ENCODE measurements at places on chromosomes 11 and 22.

DNA sequence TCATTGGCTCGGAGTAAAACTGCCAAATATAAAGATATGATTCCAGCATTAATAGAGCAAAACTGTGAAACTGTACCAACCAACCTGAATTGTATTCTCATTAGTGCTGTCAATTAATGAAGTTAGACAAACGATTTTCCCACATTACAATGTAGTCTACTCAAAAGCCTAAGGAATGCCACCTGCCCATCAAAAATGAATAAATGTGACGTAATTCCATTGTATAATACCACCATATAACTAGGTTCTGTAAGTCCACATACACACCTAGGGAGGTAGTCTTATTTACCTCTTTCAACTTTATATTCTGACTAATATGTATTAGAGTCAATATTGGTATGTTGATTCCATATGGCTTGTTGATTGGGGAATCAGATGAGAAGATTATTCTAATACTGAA is 76.2 kb downstream of the FAM76B start:
- DNase-seq = no peak

DNA sequence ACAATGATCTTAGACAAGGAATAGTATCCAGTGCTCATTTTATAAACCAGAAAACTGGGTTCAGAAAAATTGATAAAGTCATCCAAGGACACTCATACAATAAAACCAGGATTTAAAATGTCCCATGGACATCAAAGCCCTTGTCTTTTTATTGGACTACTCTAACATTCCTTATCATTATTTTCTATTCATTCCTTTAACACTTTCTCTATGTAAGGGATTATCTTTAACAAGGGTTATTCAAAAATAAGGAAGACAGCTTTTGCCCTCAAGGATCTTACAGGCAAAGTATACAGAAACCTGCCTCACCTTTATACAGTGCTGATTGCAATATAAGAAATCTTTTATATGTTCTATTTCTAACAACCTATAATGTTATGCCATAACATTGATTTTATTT is 790.8 kb downstream of the DLG2 start:
- no peak for DNase-seq

- no peak for DNase-seq
Observed at GRCh38 chr22:46914481-46914880, 152.0 kb downstream of the TBC1D22A start.

- DNase-seq = no peak
Observed at GRCh38 chr11:48007677-48008076, 27.3 kb downstream of the PTPRJ start.

GRCh38 chr11:32447252-32447651 is 11.9 kb upstream of the WT1 start:
- DNase-seq = no peak

- DNase-seq = no peak
Observed at GRCh38 chr22:20793748-20794649, 20.1 kb downstream of the SERPIND1 start.

DNA sequence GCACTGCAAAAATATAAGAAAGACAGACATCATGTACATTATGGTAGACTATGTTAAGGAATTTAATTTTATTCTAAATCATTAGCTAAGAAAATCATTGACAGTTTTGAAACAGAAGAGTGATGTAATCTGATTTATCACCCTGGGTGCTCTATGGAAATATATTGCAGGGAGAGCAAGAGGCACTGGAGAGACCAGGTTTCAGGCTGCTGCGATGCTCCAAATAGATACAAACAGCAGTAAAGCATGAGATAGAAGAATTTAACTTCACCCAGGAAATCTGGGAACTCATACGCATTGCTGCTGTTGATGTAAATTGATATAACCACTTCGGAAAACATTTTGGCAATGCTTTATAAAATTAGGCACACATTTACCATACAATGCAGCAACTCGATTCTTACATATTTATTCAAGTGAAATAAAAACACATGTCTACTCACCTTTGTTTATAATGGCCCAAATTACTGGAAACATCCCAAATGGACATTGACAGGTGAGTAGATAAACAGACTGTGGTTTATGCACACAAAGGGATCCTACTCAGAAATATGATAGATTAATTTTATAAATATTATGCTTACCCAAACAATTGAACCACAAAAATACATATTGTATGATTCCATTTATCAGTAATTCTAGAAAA is 535.1 kb upstream of the CHORDC1 start:
- no peak for DNase-seq

GRCh38 chr11:28132548-28132947 is 24.4 kb downstream of the METTL15 start:
- no peak for DNase-seq

DNA sequence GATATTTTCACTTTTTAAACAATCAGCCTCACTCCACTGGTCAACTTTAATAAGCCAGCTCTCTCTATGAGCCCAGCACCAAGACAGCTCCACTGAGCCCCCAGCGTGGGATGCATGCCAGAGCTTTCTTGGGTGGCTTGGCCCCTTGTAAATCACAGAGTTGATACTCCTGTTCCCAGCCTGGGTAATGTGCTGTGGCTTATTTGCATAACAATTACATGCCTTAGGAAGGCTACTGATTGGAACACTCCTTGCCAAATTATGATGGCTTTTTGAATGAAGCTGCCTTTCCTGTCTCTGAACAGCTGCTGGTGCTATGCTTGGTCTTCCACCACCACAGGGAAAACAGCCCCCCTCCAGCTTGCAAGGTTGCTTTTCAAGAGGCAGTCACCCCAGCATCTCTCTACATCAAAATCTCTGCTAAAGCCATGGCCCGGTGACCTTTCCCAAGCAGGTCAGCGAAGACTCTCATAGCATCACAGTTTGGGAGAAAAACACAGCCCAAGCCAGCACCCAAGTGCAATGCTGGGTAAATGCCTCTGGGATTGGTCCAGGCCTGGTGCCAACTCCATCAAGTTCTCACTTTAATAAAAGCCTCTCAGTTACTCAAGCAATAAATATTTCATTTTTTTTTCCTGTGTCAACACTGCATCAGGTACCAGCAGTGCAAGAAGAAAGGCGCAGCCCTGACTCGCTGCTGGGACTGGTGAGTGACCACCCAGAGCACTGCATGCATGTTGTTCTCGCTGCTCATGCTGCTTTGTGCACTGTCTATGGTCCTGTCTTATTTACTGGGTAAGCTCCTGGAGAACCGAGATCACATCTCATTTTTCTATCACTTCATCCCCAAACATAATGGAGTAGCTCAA is 549.3 kb downstream of the OPCML start:
- no peak for DNase-seq

DNA sequence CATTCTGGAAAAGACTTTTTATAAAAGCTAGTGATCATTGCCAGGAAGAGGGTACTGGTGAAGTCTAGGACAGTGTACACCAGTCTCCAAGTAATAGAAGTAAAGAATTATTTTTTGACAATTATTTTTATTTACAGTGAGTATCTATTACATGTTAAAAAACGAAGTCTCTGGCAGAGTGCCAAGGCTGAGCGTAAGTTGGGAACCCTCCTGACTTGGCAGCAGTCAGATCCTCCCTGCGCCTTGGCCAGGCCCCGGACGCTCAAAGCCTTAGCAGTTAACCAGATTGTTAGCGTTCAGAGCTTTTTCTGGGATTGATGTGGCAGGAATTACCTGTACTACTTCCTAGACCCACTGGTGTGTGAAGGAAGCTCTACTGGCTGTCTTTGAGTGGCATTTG is 38.1 kb upstream of the CTTN start:
- no peak for DNase-seq

- DNase-seq = no peak
Observed at GRCh38 chr11:102729849-102730815, 5.4 kb upstream of the MMP8 start.
